Type B pancreatic cell (in vitro differentiated cells): ENCODE measurements at places on chromosomes 1 and 21.

DNA sequence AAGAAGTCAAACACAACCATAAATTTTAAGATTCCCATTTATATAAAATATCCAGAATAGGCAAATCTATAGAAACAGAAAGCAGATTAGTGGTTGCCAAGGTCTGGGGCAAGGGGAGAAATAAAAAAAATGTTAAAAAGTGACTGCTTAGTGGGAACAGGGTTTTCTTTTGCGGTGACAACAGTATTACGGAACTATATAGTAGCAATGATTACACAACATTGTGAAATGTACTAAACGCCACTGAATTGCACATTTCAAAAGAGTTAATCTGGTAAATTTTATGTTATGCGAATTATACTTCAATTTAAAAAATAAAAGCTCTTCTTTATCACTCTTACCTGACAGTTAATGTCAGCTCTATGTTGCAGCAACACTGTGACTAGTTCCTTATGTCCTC is 105.2 kb downstream of the ACBD6 start:
- H3K4me3 ChIP-seq = no peak overlapping the region
- DNase-seq = no peak
- H3K36me3 ChIP-seq = peaks cover 41% of the 10 kb centered on the region
- H3K4me1 ChIP-seq = no peaks in the 10 kb centered on the region

GRCh38 chr1:177306019-177306415 is 135.3 kb downstream of the BRINP2 start:
- no peaks in the 10 kb centered on the region for H3K36me3 ChIP-seq
- H3K4me1 ChIP-seq = peaks cover 6% of the 10 kb centered on the region
- H3K4me3 ChIP-seq = no peak overlapping the region
- peaks cover 13% of the 10 kb centered on the region for H3K27me3 ChIP-seq
- peak overlapping the region; percentile 5 for H3K27ac ChIP-seq
- DNase-seq = no peak

GRCh38 chr1:22420455-22421053 is 31.1 kb upstream of the ZBTB40 start:
- H3K36me3 ChIP-seq = no peaks in the 10 kb centered on the region
- peak; percentile 86 for DNase-seq
- H3K4me3 ChIP-seq = no peak overlapping the region
- peaks cover 9% of the 10 kb centered on the region for H3K27me3 ChIP-seq

DNA sequence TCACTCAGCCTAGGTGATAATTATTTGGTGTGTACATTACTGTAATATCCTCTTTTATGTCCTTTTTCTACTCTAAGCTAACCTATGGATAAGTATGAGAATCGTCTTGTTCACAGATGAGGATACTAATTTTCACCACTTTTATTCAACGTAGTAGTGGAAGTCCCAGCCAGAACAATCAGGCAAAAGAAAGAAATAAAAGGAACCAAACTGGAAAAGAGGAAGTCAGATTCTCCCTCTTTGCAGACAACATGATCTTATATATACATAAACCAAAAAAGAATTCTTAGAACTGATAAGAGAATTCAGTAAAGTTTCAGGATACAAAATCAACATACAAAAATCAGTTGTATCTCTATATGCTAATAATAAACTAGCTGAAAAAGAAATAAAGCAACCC is 12.6 kb upstream of the RGL1 start:
- H3K27me3 ChIP-seq = no peaks in the 10 kb centered on the region
- H3K4me3 ChIP-seq = no peak overlapping the region
- peaks cover 2% of the 10 kb centered on the region for H3K4me1 ChIP-seq
- no peaks in the 10 kb centered on the region for H3K36me3 ChIP-seq
- H3K27ac ChIP-seq = no peak overlapping the region

DNA sequence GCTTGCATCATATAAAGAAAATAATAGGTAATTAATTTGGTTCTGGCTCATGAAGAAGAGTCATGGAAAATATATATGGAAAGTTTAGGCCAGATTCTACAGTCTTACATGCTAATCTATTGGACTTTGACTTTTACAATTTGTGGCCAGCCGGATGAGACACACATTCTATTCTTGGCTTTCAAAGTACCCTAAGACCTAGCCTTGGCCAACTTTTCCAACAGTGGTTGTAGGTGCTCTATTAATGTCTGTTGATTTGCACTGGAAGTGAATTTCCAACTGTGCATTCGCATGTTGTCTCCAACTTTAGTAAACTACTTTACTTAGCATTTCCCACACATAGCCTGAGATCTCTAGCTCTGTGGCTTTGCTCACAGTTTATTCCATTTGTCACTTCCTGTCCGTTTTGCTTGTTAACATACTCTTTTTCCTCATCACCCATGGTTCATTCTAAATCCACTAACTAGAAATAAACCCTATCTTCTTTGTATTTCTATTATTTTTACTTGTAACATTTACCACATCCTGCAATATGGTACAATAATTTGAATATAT is 644.0 kb downstream of the PTPRC start:
- no peak overlapping the region for H3K4me3 ChIP-seq
- H3K4me1 ChIP-seq = no peaks in the 10 kb centered on the region
- H3K27ac ChIP-seq = no peak overlapping the region
- DNase-seq = no peak
- H3K36me3 ChIP-seq = no peaks in the 10 kb centered on the region
- no peaks in the 10 kb centered on the region for H3K27me3 ChIP-seq
